Activated T-helper 1 cell treated with anti-CD3 and anti-CD28 coated beads, Interleukin-12 subunit alpha, Interleukin-12 subunit beta, Interleukin-2, Interleukin-4 antibody, amounts not matched to agents 30 ng/mL and 10 ng/mL and 1 ng/mL, durations not matched to agents 14 hours and 24 hours and 36 hours (primary cell): ENCODE measurements at places on chromosomes 3 and 15. TPM values are rescaled to one million over a fixed set of nuclear protein-coding genes. Genes with fewer than 3 reads are reported as not detected.

- no peak for DNase-seq
These were observed 8.4 kb upstream of the UCN2 start for GRCh38 chr3:48571938-48572337.

DNA sequence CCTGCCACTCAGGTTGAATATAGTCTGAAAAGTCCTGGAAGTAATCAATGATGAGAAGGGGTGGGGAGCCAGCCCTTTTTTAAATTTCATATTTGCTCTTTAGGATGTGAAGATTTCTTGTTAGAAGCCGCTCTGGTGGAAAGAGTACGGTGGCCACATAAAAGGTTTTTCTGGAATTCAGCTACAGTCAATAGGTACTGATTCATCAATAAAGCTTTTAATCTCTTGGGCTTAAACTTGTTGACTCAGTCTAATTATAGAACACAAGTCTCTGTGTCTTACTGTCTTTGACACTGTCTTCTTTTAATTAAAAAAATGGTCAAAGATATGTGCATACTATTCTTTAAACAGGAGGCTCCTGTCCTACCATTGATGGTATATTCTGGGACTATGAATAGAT lies 99.9 kb upstream of the TP63 start:
- no peak for DNase-seq

DNA sequence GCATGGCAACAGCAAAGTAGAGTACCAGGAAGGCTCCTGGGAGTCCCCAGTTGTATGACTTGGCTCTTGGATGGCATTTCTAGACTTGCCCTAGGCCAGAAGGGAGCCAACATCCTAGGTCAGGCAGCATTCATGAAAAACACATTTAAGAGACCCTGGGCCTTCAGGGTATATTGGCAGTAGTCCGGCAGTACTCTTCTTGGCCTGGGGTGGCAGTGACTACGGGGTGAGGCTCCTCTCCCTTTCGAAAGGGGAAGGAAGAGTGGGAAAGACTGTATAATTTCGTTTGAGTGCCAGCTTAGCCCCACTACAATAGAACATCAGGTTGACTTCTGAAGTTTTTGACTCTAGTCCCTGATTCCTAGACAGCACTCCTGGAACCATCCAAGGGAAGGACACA lies 136.4 kb downstream of the ZIC4 start:
- DNase-seq = no peak

DNA sequence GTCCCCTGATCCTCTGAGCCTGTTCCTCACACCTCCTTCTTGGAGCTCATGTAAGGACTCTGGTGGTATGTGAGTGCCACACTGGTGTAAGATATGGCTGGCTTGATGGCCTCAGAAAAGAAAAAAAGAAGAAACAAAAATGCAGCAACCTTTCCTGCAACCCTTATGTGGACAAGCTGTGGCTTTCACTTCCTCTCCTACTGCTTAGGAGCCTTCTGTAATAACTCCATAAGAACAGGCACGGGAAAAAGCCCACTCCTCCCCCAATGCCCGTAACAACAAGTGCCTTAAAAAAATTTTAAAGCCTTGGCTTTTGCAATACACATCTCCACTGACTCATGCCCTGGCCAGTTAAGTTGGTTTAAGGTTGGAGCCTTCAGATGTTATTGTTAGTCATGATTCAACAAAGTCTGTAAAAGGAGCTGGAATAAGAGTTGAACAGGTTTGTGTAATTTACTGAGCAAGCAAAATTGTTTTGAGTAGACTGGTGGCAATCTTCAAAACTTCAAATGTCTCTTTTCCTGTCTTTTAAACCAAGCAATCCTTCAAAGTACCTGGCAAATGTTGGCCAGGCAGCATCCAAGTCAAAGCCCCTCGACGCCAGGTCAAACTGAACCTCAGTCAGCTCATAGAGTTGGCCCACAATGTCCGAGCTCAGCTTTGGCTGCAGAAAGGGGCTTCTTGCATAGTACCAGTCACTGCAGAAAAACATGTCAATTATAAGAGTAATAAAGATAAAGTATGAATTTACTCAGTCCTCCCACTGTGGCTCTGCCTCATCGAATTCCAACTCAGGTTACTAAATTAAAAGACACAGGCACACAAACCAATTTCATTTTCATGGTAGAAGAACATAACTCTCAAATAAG lies 22.9 kb downstream of the FYCO1 start:
- no peak for DNase-seq

DNA sequence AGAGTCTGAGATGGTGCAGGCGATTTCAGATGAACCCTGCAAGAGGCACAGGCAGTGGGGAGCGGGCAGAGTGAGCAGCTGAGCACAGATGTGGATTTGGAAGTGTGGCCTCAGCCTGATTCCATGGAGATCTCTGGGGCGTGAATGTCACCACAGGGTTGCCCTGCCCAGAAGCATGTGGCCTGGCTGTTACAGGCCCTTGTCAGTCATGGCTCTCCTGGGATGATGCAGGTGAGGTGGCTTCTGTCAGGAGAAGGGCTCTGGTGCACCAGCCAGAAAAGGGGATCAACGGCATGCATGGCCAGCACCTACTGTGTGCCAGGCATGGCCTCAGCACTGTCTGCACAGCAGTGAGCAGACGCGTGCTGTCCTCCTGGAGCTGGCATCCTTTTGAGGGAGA lies 11.9 kb downstream of the HDAC11 start:
- DNase-seq = no peak

The GJD2 gene
- not detected in 2 replicates for total RNA-seq
